ENCODE measurements at places on chromosomes 2 and 18.

DNA sequence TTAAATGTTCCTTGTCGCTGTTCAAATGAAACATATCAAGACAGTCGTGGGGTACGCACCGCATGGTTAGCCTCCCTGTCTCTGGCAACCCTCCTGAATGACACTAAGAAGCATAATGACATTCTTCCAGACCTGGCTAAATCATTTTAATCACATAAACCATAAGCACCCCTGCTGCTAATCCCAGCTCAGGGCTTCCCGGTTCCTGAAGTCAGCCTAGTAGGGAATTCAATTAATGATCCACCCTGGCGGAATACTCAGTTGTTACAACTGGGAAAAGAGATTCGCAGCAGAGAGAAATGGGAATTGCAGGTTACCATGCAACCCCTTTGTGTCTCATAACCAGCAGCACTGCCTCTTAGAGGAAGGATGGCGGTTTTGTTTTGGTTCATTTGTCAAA lies 200.8 kb upstream of the AGAP1 start:
- DNase-seq: no peak

GRCh38 chr2:11753452-11753885 lies 7.0 kb downstream of the LPIN1 start:
- DNase-seq: peak; percentile 74

DNA sequence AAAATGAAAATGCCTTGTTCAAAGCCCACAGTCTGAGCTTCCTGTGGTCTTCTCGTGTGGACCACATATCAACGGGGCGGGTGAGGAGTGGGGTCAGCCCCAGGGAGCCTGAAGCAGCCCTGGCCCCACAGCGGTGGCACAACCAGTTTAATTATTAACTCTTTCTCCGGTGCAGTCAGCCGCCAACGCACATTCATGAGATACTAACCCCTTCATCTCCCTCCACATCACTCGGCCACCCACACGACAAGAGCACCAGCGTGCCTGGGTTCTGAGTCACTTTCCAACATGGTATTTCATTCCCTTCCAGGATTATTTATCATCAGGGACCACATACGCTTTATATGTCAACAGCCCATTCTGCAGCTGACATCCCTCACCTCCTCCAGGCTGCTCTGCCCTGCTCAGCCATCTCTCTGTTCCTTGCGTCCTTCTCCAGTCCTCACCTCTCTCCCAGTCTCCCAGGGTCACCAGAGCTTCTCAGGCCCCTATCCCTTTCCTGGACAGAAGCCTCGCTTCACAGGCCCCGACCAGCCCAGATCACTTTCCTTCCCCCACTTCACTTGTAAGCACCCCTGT lies 48.0 kb upstream of the ID2 start:
- peak; percentile 52 for DNase-seq

- DNase-seq: peak; percentile 34
Observed at GRCh38 chr2:126891681-126892500, 6.8 kb upstream of the TEX51 start.

DNA sequence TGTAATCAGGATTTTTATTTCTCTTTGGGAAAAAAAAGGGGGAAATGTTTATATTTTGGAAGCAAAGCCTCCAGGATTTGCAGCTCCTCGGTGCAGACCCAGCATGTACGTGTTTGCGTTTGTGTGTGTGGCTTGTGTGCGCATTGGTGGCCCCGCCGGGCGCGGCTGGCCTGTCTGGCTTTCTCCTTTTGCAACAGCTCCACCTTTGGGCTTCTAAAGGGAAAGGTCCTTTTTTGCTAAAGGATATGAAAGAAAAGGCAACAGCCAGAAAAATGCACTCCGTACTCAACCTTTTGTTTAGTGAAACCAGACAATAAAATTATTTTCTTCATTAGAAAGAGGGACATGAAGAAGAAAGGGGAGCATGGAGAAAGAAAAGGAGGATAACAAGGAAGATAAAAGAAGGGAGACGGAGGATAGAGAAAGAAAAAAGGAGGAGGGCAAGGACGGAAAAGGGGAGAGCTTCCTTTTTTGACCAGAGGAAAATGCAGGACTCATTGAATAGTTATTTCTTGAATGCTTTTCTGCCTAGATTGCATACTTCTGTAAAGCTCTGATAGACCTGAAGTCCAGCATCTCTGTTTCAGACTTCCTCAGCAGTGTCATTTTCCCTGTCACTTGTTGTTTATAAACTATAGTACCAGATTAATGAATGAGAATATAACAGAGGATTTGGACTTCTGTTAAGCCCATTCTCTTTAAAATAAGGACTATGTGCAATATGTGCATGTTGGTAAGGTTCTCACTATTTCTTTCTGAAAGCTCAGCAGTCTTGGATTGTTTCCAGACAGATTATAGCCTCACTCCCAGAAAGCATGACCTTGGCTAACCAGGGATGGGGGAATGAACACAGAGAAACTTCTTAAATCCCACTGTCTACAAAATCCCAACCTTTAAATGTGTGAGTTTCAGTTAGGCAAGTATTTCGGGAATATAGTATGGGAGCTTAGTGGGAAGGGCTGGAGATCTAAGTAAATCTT lies 563.1 kb upstream of the PIK3C3 start:
- DNase-seq: peak; percentile 69

- DNase-seq: no peak
Observed at GRCh38 chr2:134436706-134437105, 182.8 kb downstream of the MGAT5 start.

DNA sequence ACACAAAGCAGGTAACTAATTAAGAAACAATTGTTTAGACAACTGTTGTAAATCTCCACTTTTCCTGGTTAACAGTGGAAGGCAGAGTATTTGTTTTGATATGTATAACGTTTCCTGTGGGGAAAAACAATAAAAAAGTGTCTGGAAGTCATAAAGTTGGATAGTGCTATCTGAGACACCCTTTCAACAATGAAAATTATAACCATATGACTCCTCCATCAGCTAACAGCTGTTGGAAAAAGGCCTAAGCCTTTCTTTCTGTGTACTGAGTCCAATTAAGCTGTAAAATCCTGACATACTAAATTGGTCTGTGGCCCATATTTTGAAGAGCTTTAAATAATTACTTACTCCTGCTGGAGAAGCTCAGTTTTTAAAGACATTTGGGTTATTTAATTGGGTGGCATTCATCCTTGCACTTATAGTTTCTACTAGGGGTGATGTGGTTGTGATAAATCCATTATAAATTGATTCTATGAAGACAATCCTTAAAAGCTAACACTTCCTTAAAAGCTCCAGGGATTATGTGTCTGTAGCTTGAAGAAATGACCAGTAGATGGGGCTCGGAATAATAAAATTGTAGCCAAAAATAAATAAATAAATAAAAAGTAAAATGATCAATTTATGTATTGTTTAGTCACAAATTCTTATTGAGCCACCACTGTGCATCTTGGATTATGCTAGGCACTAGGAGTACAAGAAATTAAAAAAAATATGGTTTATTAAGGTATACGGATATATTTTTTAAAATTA lies 698.1 kb upstream of the NXPH2 start:
- DNase-seq: no peak

DNA sequence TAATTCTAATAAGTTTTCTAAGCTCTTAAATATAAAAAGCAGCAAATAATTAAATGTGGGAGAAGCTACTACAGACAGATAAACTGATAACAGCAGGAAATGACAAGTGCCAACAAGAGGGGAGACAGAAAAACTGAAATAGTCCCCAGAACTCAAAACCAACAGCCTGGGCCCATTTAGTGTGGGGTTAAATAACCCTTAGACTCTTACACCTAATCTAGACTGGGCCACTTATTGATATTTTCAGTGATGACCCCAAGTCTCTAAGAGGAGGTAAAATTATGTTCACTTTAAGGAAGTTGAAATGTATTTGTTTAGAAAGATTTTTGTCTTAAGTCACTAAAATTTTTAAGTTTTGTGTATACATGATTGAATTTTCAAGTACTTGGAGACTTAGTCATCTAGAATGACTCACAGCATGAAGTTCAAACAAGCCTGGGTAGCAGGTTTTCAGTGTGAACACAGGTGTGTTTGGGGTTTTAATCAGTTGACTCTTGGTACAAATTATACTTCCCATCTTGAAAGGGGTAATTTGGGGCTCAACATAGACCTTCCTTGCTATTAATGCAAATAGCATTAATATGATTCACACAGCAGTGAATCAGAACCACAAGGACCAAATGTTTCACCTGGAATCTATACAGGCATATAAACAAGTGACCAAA lies 54.9 kb upstream of the MYO3B start:
- no peak for DNase-seq

DNA sequence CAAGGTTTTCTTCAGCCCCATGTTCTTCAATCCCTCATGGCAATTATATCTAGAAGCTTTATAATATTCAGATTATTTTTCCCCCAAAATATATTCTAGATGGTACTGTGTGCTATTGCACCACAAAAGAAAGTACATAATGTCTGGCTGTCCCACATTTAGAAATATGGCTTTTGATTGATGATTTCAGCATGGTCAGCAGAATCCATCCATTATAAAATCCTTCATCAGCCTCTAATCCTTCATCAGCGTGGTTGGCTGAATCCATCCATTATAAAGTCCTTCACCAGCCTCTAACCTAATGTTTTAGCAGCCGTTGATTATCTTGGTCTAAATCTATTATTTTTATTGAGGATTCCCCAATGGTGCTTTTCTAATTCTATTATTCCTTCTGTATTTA lies 23.3 kb upstream of the HAAO start:
- DNase-seq: no peak

- DNase-seq: no peak
Observed at GRCh38 chr18:43780782-43781340, 503.6 kb upstream of the SYT4 start.

DNA sequence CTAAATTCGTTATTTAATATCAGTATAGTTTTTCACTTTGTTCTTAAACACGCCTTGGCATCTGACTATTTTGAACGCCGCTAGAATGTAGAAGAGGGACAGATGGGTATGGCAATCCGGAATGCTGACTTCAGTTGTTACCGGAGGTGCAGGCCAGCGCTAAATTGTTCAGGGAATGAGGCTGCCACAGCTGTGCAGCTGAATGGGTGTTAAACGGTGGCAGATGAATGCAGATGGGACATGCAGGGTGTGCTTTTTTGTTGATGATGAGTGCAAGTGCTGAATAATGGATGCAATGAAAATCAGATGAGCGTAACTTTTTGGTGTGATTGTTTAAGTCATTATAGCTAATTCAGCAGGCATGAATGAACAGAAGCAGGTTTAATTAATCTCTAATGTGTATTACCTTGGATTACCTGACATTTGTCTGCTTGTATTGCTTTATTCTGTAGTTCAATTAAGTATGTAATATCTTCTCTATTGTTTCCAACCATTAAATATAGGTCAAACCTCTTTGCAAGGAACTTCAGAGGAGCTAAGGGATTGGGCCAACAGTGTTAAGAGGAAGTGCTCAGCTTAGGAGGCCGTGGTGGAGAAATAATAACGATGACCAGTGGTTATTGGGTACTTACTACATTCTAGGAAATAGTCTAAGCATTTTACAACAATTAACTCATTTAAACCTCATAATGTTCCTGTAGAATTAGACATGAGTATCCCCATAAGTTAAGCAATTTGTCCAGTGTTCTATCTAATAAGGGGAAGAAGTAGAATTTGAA lies 11.9 kb upstream of the CREG2 start:
- DNase-seq: no peak

DNA sequence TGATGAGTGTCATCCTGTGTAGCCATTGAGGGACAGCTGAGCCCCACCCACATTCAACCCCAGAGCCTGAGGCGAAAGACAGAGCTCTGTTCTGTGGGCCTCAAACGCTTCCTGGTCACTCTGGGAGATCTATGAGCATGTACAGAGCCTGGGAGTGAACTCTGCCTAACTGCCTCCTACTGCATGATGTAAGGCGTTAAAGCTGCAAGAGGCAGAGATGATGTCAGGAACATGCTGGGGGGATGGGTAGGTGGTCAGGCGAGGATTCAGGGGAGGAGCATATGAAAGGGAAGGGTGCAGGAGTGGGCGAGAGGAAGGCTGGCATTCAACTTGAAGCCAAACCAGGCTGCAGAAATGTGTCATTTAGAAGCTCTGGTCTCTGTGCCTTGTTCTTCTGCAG lies 181.0 kb downstream of the TFCP2L1 start:
- no peak for DNase-seq

GRCh38 chr2:124325667-124326440 lies 300.8 kb downstream of the CNTNAP5 start:
- no peak for DNase-seq

GRCh38 chr18:9719421-9719981 lies 11.4 kb downstream of the RAB31 start:
- DNase-seq: peak; percentile 71

GRCh38 chr2:212730994-212731393 lies 192.4 kb upstream of the ERBB4 start:
- no peak for DNase-seq

- DNase-seq: no peak
Observed at GRCh38 chr2:137202318-137202717, 437.0 kb downstream of the THSD7B start.

GRCh38 chr2:149094217-149095015 lies 55.9 kb downstream of the LYPD6B start:
- no peak for DNase-seq

DNA sequence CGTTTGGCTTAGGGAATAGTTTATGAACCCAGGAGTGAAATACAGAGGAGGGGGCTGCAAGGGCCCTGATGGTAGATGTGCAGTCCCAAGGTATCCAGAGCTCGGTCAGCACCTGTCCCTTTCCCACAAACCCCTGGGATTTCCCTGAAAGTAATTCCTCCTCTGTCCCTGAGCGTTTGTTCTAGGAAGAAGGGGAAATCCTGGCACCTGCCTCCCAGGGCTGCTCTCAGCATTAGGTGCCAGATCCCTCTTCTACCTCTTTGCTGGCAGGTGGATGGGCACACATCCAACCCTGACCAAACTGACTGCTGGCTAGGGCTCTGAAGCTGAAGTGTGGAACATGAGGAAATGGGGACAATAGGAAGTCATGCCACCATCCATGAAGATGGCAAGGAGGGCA lies 824.0 kb downstream of the SLC4A3 start:
- no peak for DNase-seq

GRCh38 chr2:158407031-158407430 lies 49.5 kb downstream of the CCDC148 start:
- DNase-seq: no peak

DNA sequence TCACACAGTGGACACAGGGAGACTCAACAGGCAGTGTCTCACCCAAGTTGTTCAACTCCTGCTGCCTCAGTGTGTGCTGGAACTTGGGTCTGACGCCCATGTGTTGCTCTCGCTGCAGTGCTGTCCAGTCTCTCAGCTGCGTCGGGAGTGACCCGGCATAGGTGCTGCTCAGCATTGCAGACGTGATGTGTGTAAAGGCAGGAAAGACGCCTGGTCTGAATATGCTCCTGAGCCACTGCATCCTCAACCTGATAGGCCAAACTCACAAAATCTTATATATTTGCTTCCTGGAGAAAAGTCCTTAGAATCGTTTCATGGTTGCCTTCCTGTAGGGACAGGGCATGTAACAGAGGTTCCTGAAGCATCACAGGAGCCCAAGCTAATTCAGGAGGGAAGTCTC lies 152.9 kb downstream of the INSIG2 start:
- no peak for DNase-seq

DNA sequence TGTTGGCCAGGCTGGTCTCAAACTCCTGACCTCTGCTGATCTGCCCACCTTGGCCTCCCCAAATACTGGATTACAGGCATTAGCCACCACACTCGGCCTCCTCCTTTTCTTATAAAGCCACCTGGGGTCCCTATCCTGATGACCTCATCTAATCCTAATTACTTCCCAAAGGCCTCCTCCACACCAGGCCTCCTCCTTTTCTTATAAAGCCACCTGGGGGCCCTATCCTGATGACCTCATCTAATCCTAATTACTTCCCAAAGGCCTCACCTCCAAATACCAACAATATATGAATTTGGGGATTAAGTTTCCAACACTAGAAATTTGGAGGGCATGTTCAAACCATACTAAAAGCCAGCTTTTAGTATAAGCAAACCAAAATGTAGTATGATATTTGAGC lies 9.7 kb upstream of the RMC1 start:
- DNase-seq: no peak

Measured in upper lobe of right lung (tissue), 1 donor.